ENCODE measurements at places on chromosomes 12 and 14.
A peak's percentile ranks its signal among the peaks of the same experiment; 100 is the strongest.

GRCh38 chr12:67512061-67512460, 136.5 kb upstream of the DYRK2 start:
- no peak for DNase-seq

- no peak for DNase-seq
These were observed 319.4 kb downstream of the VRK1 start for GRCh38 chr14:97116546-97116945.

GRCh38 chr14:35374263-35374712, 30.3 kb downstream of the NFKBIA start:
- no peak for DNase-seq

- DNase-seq = no peak
These were observed 479.4 kb downstream of the VRK1 start for GRCh38 chr14:97276573-97276972.

- DNase-seq = no peak
These were observed 12.5 kb upstream of the AJUBA start for GRCh38 chr14:22994762-22995275.

DNA sequence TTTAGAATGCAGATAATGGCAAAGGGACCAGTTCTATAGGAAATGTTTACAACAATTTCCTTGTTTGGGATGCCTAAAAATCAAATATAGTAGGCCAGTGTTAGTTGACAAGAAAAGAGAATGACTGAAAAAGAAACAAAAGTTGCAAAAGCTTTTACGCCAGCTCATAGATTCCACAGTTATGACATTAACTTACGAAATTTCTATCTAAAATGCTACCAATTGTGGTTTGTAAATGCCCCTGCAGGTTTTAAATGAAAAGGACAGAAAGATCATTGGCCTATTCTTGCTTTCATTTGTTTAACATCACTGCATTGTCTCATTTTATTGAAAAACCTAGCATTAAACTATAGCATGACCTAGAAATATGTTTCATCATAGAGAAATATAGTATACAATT, 345.8 kb downstream of the CCDC91 start:
- no peak for DNase-seq

GRCh38 chr12:12505544-12506495, 56.8 kb downstream of the DUSP16 start:
- DNase-seq = no peak

- DNase-seq = no peak
These were observed 41.4 kb downstream of the PRPF40B start for GRCh38 chr12:49664591-49665239.

- no peak for DNase-seq
These were observed 910.4 kb downstream of the VRK1 start for GRCh38 chr14:97707603-97708002.

- DNase-seq = no peak
These were observed 441.8 kb downstream of the TMTC2 start for GRCh38 chr12:83128540-83128939.

DNA sequence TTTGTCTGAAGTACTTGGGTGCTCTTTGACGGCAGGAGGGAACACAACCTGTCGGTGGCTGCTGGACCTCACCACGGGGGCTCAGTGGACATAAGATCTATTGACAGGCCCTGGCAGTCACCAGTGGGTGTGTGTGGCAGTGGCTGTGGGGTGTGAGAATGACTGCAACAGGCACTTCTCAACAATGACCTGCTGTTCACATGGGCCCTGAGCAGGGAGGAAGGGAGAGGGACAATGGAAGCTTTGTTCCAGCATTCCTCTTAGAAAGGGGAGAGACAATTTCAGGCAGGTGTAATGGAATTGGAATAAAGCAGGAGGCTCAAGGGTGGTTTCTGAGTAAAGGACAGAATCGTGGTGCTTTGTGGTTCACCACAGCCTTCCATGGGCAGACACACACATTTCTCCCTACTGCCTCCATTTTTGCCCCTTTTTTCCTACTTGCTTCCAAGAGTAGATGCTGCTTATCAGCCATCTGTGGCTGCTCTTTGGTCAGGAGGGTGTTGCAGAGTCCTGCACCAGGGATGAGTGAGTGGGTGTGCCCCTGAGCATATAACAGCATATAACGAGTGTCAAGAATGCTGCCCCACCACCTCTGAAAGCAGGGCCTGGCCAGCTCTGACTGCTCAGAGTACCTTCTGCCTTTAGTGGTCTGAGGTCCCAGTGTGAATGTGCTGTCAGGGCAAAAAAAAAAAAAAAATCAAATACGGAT, 267.7 kb downstream of the RASSF9 start:
- no peak for DNase-seq

DNA sequence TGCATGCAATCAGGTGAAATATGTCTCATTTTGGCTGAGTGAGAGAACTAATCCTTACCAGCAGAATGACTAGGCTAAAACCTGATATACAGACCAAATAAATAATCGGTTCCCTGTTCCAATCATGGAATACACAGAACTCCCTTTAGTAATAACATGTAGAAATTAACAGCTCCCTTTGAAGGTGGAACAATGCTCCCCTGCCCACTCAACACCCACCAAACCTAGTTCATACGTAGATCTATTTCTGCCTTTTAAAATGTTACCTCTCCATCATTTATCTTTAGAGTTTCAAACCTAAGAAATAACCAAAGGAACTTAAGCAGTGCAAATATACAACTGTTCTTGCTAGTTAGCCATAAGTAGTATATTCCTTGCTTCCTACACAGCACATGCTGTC, 153.7 kb upstream of the ABCD2 start:
- no peak for DNase-seq

GRCh38 chr12:9760699-9761418, at the start of gene CD69:
Gene CD69, minus strand, starts transcription at chr12:9760901. Its CDS starts 81 bp downstream, at chr12:9760820.
- peak; percentile 82 for DNase-seq

- DNase-seq = peak; percentile 89
These were observed 27.6 kb upstream of the RPLP0 start for GRCh38 chr12:120228291-120229070.

- DNase-seq = peak; percentile 25
These were observed 23.1 kb upstream of the RNASE12 start for GRCh38 chr14:20614038-20614840.

DNA sequence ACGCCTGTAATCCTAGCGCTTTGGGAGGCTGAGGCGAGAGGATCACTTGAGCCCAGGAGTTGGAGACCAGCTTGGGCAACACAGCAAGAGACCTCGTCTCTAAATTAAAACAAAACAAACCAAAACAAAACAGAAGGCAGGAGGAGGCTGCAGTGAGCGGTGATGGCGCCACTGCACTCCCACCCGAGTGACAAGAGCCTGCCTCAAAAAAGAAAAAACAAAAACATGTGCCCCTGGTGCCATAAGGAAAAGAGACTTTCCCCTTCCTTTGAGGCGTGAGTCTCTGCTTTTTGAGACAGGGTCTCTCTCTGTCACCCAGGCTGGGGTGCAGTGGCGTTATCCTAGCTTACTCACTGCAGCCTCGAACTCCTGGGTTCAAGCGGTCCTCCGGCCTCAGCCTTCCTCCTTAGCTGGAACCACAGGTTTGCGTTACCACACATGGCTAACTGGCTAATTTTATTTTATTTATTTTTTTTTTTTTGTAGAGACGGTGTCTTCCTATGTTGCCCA, 9.0 kb upstream of the EAPP start:
- no peak for DNase-seq

DNA sequence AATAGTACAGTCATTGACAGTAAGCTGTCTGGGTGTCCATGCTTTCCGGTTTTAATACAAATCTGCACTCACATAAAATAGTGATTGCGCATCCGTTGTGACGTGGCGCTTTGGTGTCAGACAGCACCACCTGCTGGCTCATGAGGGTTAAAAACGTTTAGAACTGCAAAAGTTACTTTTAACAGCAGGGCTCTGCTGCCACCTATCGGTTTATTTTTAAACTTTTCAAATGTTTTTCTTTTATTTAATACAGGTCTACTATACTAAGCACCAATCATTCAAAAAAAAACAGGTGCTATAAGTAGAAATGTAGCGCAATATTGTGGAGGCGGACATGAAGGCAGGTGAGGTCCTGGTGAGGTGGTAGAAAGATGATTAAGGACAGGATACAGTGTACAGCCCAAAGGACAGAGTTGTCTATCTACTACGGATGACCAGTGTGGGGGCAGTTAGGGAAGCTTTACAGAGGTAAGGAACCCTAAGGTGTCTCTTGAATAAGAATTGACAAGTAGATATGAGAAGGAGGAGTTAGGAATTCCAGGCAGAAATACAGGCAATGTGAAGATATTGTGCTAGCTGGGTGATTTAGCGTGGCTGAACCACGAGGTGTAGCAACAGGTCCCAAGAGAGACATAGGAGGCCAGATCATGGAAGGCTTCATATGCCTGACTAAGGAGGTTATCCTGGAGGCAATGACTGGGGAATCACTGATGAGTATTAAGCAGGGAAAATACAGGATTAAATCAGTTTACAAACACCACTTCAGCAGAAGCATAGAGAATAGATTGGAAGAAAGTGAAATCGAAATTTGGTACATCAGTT, 91.5 kb upstream of the PRB2 start:
- peak; percentile 78 for DNase-seq

GRCh38 chr14:24059841-24060388, 8.1 kb downstream of the CARMIL3 start:
- DNase-seq = no peak

GRCh38 chr12:105492591-105493545, 162.4 kb downstream of the C12orf75 start:
- DNase-seq = no peak

DNA sequence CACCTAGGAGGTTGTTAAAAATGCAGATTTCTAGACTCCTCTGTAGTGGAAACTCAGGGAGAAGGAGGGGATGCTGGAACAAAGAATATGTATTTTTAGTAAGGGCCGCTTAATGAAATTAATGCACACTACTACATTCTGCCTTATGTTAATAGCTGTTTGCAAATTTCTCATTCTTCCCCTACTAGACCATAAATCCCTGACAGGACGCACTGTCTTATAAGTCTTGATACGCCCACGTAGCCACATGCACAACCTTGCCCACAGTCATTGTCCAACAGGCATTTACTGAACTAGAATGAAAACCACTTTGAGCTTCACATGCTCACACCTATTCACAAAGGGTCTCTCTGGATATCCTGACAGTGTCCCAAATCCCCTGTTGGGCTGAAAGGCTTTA, 10.5 kb downstream of the KRT2 start:
- no peak for DNase-seq

DNA sequence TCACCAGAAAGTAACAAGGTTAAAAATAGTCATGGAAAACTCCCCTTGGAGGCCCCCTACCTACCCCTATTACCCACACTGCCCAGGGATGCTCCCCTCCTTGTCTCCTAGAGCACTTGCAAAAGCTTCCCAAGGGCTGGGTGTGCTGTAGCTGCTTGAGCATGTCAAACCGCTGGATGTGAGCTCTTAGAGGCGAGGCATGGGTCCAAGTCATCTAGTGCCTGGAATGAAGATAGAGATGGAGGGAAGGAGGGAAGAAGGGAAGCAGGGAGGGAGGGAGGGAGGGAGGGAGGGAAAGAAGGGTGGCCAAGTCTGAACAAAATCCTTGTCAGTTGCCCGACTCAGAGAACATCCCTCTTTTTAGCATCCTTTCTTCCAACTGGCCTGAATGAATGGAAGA, 43.1 kb downstream of the LTBP2 start:
- no peak for DNase-seq

- no peak for DNase-seq
These were observed 131.1 kb upstream of the VRK1 start for GRCh38 chr14:96666088-96666487.

DNA sequence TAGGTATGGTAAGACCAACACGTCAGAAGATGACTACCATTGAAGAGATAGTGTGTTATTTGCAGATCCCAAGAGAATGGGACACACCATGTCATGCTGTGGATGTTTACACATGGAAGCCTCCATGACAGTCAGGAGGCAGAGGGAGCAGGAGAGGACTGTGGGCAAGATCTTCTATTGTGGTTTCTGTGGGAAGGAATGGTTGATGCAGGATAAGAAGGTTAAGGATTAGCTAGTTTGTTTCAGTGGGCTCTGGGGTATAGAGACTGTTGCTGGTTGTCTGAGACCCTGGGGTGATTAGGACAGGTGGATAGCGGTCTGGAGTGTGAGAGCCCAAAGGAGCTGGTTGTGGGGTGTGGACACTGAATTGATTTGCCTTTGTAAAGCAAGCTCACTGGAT, 23.3 kb downstream of the TAS2R7 start:
- DNase-seq = no peak

GRCh38 chr12:31752450-31752849, 23.6 kb upstream of the AMN1 start:
- no peak for DNase-seq

- peak; percentile 80 for DNase-seq
These were observed 10.1 kb downstream of the NDRG2 start for GRCh38 chr14:21014761-21015190.

- DNase-seq = no peak
These were observed 69.5 kb downstream of the CLMN start for GRCh38 chr14:95250140-95250769.

DNA sequence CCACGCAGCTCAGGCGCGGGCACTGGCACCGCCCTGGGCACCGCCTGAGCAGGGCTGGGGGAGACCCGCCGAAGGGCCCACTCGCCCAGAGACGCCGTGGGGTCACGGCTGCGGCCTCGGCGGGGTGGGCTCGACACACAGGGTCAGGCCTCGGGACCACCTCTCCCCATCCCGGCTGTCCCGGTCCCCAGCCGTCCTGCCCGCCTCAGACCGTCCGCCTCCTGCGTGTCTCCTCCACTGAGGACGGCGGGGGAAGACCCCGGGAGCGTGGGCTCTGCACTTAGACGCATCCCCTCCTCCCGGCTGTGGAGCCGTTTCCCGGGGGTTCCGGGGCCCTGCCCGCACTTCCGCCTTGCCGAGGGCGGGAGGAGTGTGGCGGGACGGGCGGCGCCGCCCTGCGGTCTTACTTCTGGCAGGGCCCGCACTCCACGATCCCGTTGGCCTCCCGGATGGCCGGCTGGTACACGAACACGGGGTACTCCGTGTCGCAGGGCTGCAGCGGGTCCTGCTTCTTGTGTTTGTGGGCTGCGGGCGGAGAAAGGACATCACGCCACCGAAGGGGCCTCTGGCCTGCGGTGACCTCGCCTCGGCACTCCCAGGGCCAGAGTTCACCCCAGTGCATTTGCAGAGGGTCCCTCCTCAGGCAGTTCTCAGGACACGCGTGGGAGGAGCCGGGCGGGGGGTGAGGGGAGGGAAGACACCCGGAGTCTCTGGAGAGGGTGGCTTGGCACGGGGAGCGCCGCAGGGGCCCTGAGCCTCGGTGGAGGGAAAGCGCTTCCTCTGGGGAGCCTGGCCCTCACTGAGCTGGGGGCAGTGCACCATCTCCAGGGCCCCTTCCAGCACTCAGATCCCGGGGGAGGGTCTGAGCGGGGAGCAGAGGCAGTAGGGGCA, 23.1 kb upstream of the LRTM2 start:
- peak; percentile 63 for DNase-seq

DNA sequence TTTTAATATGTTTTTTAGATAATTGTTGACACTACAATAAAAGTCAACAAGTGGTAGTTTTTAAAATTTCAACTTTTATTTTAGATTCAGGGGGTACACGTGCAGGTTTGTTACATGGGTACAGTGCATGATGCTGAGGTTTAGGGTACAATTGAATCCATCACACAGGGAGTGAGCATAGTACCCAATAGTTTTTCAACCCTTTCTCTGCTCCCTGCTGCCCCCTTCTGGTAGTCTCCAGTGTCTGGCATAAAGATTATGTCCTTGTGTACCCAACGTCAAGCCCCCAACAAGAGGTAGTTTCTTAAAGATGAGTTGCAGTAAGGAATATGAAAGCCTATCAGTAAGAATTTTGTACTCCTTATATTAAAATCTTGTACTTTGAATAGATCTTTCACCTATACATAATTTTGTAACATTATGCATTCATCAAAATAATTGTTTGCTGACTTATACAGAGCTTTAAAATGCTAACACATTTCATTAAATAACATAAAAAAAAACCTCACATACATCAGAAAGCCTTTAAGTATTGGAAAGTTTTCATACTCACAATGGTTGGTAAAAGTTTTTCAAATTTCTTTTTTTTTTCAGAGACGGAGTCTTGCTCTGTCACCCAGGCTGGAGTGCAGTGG, 5.4 kb upstream of the RALGAPA1 start:
- peak; percentile 78 for DNase-seq

Data from activated naive CD4-positive, alpha-beta T cell treated with Interleukin-2 at 50 U/mL for 16 hours (primary cell).